ENCODE measurements at places on chromosomes 2 and 18.
A peak's percentile ranks its signal among the peaks of the same experiment; 100 is the strongest.

- DNase-seq, result no peak
These were observed at the start of gene CACNB4 for GRCh38 chr2:152098496-152099366. CACNB4 (minus strand) TSS chr2:152099044.

DNA sequence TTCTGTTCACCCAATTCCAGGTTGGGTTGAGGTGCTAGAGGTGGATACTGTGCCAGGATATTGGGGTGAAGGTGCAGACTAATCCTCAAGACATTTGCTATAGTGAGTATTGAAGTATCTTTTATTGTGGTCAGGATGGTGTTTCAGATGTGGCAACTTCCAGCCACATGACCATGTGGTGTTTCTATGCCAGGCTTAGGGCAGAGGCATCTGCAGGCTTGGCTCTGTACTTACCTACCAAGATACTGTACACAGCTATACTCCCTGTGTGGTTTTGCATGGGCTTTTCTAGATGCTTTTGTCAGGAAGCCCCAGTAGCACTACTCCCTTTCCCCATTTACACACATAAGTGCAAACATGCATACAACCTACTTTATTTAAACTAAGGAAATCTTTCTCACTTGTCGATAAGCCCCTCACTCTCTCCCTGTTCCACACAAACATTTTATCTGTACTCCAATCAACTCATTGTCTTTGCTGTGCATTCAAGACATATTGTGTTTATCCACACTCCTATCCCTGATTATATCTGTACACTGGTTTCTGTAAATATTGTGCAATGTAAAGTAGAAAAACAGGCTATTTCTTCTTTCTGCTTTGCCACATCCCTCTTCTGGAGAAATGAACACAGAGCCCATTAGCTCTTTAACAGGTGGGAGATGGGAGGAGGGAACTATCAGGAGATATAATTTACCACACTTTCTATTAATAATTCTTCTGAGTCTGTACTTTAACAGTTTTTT is 12.3 kb downstream of the ARL6IP6 start:
- peak; percentile 41 for DNase-seq

DNA sequence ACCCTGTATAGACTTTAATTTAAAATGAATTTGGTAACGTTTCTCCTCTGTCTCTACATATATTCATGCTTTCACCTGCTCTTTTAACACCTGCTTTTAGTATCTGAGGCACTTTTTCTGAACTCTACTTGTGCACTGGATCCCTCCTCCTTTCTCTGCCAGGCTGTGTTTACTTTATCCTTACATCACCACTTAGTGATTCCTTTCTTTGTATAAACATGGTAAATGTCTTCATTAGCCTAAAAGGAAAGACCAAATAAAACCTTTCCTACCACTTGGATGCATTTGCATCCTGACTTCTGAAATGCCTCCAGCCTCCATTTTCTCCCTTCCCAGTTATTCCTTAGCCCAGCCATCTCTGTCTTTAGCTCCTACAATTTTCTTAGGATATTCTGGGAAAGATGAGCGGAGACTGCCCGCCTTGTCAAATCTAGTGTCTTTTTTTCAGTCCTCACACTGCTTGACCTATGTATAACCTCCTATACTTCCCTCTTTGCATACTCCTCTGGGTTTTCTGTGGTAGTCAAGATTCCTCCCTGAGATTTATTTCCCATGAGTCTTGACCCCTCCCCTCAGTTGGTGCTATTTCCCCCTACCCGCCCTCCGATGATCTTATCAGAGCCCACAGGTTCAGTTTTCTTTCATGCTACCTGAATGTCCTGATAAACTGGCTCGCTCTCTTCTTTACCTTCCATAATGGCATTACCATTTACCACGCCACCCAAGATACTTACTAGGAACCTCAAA is 44.8 kb downstream of the REL start:
- DNase-seq, result no peak

DNA sequence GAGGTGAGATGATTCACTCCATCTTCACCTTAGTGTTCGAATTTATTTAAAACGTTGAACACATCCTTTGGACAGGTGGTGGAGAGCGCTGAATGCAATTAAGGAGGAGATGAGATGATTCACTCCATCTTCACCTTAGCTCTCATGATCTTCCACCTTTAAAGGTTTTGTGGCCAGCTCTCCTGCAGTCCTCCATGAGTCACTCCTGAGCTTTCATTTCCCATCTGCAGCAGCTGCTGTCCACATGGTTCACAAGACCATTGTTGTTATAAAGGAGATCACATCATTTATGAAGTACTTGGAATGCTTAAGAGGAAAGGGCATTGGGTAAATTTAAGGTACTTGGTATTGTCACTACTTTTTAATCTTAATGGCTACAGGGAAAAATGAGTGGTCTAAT is 298.5 kb downstream of the PAX3 start:
- DNase-seq, result no peak

- DNase-seq, result no peak
These were observed 6.4 kb downstream of the MARS2 start for GRCh38 chr2:197711578-197711977.

DNA sequence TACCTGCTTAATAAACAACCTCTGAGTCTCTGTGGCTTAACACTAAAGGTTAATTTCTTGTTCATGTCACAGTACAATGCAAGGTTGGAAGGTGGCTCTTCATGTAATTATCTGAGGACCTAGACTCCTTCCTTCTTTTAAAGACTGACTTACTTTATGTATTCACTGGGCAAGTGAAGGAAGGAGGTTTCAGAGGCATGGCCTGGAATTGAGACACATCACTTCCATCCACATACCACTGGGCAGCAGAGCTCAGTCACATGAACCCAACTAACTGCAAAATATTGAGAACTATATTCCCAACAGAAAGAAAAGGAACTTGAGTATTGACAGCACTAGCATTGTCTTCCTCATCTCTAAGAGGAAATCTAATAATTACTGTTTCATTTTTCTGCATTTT is 57.5 kb upstream of the FN1 start:
- DNase-seq, result peak; percentile 42

DNA sequence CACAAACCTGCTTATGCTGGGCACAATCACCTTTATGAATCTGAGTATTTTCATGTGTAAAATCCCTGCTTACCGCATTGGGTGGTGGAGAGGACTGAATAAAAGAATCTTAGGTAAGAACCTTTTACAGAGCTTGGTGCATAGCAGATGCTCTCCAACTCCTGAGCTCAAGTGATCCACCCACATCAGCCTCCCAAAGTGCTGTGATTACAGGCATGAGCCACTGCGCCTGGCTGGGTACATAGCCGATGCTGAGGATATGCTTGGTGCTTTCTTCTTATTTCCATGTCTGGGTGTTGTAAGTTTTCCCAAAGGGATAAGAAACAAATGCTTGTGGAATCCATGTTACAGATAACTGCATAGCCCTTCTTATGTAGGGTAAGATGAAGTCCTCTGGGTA is 244.3 kb upstream of the PXDN start:
- no peak for DNase-seq

GRCh38 chr2:102473020-102473419 is at the start of gene SLC9A4:
SLC9A4 (plus strand) TSS chr2:102473226; CDS start chr2:102473760, 534 bp downstream.
- peak; percentile 29 for DNase-seq

- no peak for DNase-seq
These were observed 524 bp upstream of the FEV start for GRCh38 chr2:218985325-218986091.
